Omental fat pad (tissue), 4 donors: ENCODE measurements at places on chromosomes 12 and 14. TPM values are rescaled to one million over a fixed set of nuclear protein-coding genes. Genes with fewer than 3 reads are reported as not detected.

GRCh38 chr12:20492251-20492760, 124.0 kb downstream of the PDE3A start:
- DNase-seq, result no peak

DNA sequence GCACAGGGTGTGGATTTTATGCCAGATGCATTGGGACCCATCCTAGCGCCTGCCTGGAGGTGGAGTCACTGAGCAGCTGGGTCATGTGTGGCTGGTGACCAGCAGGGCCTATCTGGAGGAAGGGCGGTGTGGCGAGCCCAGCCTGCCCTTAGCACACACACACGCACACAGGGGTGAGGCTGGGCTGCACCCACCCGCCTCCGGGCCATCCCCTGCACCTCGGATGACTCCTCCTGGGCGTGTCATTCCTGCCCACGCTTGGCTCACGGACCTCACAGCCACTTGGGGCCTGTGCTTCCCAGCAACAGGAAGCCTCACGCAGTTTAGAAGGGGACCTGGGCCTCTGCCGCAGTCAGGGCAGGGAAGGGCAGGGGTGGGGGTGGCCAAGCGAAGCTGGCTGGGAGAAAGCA, 36.2 kb upstream of the FZD10 start:
- DNase-seq, result no peak

Gene ART4
- 1.9 TPM for total RNA-seq

Gene ATP2B1
- total RNA-seq, result 39.1 TPM

DNA sequence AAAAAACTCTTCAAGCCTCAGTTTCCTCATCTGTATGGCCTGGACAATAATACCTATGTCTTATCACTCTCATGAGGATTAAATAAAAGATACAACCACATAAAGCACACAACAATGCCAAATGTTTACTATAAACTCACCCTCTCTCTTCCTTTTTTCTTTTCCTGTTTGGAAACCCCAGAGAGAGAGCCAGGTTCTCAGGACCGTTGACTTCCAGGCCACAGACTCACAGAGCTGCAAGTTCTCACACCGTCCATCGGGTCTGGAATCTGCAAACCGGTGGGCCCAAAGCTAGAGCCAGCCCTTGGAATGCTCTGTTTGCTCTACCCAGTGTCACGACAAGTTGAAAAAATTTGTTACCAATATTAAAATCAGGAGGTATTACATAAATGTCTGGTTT, 4.6 kb upstream of the CD4 start:
- DNase-seq, result no peak

DNA sequence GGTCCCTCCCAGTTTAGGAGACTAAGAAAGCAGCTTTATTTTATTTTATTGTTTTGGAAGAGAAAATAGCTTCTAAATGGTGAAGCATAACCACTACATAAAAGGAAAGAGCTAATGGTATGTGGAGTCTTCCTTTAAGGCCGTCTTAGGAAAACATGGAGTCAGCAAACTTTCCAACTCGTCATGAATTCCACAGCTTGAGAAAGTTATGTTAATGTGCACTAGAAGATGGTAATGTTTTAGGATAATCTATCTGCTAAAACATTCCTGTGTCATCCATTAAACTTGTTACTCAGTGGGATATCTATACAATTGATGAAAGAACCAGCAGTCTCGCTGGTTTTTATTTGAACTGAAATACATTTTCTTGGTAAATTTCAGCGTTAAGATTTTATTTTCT, 448.4 kb upstream of the SEL1L start:
- DNase-seq, result no peak

DNA sequence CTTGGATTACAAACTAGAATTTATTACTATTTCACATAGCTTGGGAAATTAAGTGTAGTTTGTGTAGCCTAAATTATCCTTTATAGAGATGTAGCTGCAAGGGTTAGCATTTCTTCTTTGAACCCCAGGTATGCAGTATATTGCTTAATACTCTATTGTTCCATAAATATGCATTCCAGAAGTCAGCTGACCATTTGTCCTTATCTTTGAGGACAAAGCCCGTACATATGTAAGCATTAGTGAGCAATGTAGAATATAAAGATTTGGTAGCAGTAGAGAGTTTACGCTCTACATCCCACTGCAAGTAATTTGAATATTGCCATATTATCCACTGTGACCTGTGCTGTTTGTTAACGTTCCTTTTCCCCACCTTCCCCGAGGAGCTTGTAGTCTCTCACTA, 26.9 kb downstream of the PPM1A start:
- DNase-seq, result no peak

GRCh38 chr12:115049614-115050013, 365.6 kb upstream of the TBX3 start:
- DNase-seq, result no peak

- no peak for DNase-seq
Measured at GRCh38 chr12:124520265-124520701, 47.1 kb downstream of the NCOR2 start.

DNA sequence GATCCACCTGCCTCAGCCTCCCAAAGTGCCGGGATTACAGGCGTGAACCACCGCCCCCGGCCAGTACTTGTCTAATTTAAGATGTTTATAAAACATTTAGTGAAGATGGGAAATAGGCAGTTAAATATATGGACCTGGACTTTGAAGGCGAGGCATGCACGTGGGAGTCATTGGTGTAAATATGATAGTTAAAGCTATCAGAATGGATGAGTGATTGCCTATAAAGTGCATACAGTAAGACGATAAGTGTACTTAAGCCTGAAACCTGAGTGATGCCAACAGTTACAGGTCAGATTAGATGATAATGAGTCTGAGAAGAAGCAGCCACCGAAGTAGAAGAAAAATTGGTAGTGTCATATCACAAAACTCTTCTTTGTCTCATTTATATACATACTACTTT, 11.5 kb downstream of the RAD51B start:
- no peak for DNase-seq

GRCh38 chr12:122985338-122986257, 5.1 kb downstream of the ARL6IP4 start:
- no peak for DNase-seq

GRCh38 chr14:77843651-77844050, 43.7 kb downstream of the ADCK1 start:
- no peak for DNase-seq

- DNase-seq, result no peak
Measured at GRCh38 chr12:59486827-59487226, 109.0 kb upstream of the SLC16A7 start.

DNA sequence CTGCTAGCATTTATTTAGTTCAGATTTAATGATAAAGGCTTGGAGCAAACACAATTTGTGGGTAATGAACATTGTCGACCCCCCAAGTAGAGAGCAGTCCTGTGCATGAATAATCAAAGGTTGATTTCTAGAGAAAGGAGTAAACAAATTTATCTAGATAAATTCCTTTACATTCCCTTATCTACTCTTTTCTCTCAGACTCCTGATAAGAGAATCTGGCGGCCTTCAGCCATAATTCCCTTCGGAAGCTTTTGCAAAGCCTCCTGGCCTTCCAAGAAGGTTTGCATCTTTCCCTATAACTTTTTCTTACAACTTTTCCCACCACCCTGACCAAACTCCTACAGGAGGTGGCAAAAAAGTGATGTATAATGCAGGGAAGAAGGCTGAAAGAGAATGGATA, 42.1 kb downstream of the TMTC3 start:
- DNase-seq, result no peak

GRCh38 chr14:90132821-90133570, 71.2 kb downstream of the KCNK13 start:
- no peak for DNase-seq

DNA sequence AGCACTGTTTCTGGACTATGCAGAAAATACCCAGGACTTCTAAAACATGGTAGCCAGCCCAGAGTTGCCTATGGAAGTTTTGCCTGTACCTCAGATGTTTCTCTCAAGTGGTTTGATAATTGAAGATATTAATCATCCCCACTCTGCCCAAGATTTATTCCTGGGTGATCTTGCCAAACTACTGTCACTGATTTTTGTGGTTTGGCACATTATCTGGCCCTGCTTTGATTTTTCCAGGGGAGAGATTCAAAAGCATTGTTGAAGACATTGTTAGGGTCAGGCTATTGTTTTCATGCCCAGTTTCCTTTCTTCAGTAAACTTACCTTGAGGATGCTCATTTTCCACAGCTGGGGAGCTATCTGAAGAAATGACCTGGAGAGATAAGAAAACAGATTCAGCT, 5.8 kb downstream of the PRKAG1 start:
- no peak for DNase-seq

GRCh38 chr12:9754099-9754927, 6.4 kb downstream of the CD69 start:
- DNase-seq, result no peak

Gene CDCA3
- total RNA-seq, result 1.6 TPM

Gene PRPH
- 4.0 TPM for total RNA-seq

- no peak for DNase-seq
Measured at GRCh38 chr12:124311292-124312109, 16.6 kb downstream of the RFLNA start.

- DNase-seq, result no peak
Measured at GRCh38 chr14:88233915-88234314, 89.2 kb downstream of the KCNK10 start.

GRCh38 chr12:10186299-10186698, 7.5 kb downstream of the TMEM52B start:
- DNase-seq, result no peak

Gene FANCM
- total RNA-seq, result 4.5 TPM

Gene NUDT14
- 13.1 TPM for total RNA-seq

Gene TMEM119
- 10.4 TPM for total RNA-seq

DNA sequence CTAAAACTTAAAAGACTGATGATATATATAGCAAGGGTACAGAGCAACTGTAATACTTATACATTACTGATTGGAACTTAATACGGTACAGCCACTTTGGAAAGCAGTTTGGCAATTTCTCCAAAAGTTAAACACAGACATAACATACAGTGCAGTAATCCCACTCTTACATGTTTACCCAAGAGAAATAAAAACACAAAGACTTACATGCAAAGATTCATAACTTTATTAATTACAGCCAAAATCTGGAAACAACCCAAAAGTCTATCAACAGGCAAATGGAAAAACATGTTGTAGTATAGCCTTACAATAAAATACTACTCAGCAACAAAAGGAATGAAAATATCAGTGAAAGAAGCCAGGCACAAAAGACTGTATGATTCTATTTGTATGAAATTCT, 84.6 kb downstream of the GARIN6 start:
- no peak for DNase-seq

Gene POTEG
- total RNA-seq, result not detected

Gene C12orf76
- total RNA-seq, result 17.0 TPM

DNA sequence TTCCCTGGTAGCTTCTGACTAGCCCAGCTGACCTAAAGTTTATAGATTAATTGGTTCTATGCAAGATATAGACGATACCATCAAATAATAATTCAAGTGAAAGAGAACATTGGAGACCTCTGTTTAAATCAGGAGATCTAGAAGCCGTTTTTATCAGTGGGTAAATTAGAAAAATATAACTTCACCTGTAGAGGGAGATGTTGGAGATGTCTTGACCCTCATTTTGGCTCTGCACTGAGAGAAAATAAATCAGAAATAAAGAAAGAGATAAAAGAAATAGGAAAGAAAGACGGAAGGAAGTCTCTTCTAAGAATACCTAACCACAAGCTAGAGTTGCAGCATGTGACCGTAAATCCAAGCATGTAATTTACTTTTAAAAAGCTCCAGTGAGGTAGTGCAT, 684.5 kb downstream of the C12orf50 start:
- DNase-seq, result no peak

Gene PLA2G1B
- not detected for total RNA-seq

- DNase-seq, result no peak
Measured at GRCh38 chr14:61174987-61175386, 106.2 kb downstream of the TMEM30B start.

- DNase-seq, result no peak
Measured at GRCh38 chr12:22282283-22282682, 52.2 kb downstream of the ST8SIA1 start.

Gene DPPA3
- total RNA-seq, result not detected

- no peak for DNase-seq
Measured at GRCh38 chr12:98591209-98591608, 2.3 kb upstream of the SLC25A3 start.

DNA sequence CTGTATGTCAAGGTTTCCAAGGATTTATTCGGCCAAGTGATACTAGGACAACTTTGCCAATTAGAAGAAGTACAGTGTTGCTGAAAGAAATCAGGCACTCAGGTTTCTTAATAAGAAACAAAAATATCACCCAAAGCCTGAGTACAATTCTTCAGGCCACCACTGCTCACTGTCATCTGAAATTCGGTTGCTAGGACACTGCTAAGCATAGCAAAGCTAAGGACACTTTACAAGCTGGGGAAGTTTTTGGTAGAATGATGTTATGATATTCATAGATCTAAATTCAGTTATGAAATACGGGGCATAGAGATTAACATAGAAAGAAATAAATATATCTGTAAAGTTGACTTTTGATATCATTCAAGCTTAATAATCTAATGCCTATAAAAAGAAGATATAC, 505.1 kb downstream of the NELL2 start:
- no peak for DNase-seq

Gene LRP1-AS
- not detected for total RNA-seq

Gene MMP14
- total RNA-seq, result 195 TPM

DNA sequence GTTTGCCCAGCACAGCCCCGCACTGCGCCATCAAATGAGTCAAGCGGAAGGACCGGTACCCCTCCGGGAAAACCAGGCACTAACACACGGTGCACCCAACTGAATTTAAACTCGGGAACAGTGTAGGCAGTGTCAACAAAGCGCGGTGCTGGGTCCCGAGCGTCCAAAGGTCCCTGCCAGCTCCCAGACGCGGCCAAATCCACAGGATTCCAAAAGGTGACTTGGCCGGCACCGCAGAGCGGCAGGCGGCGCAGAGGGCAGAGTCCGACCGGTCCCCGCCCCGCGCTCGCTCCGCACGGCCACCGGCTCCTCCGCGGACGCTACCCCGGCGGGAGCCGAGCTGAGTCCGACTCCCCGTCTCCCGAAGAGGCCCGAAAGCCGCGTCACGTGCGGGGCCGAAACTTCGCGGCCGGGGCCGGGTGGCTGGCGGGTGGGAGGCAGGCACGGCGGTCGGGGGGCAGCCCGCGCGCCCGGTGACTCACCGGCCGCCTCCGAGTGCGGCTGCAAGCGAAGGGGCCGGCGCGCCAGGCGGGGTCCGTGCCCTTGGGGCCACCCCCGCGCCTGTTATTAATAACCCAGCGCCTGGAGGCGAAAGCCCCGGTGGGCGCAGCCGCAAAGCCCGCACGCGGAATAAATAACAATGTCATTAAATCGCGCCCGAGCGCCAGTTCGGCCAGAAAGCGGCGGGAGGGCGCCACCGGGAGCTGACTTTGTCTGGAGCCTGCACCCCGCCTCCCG, 863 bp downstream of the DENND5B start:
- peak; percentile 42 for DNase-seq

Gene IFNG-AS1
- total RNA-seq, result 0.28 TPM

Gene ZBTB25
- total RNA-seq, result 8.4 TPM

Gene BHLHE41
- 5.8 TPM for total RNA-seq
